Stimulated activated CD8-positive, alpha-beta memory T cell treated with anti-CD3 and anti-CD28 coated beads, Interleukin-12 subunit alpha, Interleukin-12 subunit beta, amount 100 ng/mL, for 1 hour (primary cell): ENCODE measurements at places on chromosomes 5 and 9.
A peak's percentile ranks its signal among the peaks of the same experiment; 100 is the strongest.

GRCh38 chr5:58156973-58157701 is 302.7 kb downstream of the PLK2 start:
- DNase-seq, result no peak

DNA sequence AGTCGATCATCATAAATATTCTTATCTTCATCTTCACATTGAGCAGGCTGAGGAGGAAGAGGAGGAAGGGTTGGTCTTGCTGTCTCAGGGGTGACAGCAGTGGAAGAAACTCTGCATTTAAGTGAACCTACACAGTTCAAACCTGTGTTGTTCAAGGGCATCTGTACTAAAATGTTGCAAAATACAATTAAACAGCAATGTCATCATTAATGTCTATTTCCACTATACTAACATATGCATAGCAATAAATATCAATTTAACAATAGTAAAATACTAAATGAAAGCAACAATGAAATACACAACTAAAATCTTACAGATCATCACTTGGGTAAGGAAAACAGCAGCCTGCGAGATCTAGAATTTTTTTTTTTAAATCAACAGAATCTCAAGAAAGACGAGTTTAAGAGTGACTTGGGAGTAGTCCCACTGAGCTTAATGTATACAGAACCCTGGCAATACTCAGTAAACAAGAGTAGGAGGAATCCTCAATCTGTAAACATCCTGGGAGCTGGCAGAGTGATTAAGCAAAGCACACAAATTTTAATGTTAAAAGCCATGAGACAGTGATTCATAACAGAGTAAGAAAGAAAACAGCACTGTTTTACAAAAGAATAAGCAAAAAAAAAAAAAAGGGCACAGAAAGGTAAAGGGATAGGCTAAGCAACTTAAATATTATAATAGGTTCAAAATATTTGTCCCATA is 10.0 kb downstream of the HOMER1 start:
- DNase-seq, result no peak

GRCh38 chr9:90878562-90878961 is 76.9 kb downstream of the SYK start:
- DNase-seq, result no peak

DNA sequence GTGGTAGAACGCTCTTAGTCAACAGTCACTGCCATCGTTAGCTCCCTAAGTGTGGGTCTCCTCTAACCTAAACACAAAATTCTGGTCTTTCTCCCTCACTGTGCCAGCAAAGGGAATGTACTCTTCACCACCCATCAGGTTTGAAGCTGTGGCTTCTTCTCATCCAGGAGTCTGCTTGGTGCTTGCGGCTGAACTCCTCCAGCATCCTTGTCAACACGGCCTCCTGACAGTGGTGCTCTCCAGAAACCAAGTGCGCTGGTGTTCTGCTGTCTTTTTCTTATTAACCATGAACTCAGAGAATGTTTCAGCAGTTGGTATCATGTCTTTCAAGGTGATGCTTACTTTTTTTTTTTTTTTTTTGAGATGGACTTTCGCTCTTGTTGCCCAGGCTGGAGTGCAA is 23.9 kb upstream of the LPCAT1 start:
- no peak for DNase-seq

DNA sequence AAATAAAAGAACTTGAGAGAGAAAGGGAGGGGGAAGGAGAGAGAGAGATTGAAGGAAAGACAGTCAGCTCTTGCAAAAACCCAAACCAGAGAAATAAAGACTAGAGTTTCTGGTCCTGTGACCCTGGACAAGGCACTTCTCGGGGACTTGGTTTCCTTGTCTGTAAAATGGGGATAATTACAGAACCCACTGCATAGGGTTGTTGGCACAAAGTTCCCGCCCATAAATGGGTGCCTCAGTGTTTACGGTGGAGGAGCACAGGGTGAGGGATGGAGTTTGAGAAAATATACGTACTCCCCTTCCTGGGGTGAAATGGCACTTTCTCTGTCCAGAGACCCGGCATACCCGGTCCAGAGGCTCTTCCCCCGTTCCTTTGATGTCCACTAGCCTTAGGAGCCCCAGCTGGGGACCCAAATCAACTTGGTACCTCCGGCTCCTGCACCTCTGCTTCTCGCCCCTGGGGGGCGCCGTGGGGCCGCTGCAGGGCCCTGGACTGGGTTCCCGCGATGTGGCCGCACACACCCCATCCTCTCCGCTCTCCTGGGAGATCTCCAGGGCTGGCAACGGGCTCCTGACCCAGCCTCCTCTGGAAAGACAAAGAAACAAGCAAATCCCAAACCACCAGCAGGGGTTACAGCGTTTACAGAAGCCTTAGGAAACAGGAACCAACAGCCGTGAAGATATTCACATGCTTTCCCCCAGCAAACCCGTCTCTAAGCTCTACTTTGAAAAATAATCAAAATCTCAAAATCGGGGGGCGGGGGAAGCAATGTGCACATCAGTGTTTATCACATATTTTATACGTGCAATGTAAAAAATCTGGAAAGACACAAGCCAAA is 26.3 kb downstream of the PTGES start:
- DNase-seq, result peak; percentile 24

DNA sequence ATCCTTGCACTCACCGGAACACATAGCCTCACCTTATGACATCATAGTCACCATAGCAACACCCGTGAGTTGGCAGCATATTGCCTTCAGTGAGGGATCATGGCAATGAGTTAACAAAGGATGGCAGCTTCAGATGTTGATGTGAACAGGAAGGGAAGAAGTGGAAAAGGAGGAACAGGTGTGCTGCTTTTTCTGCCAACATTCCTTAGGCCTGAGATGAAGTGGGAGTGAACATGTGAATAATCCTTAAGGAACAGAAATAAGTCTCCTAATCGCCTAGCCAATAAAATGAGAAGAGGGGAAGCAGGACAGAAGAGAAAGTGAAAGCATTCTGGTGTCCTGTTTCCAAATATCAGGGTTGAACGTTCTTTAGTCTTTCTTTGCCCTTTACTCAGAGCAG is 360.0 kb downstream of the BRINP1 start:
- DNase-seq, result no peak

DNA sequence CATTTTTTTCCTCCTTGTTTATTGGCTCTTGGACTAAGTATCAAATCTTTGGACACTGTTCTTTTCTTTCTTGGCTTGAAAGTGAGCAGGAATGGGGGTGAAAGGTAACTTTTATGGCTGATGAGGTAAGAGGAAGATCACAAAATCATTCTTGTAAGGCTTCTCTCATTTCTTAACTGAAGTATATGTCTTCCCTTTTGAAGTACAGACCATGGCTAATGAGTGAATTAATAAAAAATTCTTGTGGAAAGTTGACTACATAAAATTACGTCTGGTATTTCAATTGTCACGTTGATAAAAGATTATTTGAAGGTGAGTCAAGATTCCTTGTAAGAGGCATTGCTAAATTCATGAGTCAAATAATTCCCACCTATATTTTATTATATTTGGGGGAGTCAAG is 25.1 kb downstream of the VCAN start:
- DNase-seq, result no peak

GRCh38 chr9:8254541-8254940 is 455.0 kb upstream of the DMAC1 start:
- no peak for DNase-seq

- no peak for DNase-seq
Measured at GRCh38 chr5:159007235-159007634, 92.5 kb downstream of the EBF1 start.

DNA sequence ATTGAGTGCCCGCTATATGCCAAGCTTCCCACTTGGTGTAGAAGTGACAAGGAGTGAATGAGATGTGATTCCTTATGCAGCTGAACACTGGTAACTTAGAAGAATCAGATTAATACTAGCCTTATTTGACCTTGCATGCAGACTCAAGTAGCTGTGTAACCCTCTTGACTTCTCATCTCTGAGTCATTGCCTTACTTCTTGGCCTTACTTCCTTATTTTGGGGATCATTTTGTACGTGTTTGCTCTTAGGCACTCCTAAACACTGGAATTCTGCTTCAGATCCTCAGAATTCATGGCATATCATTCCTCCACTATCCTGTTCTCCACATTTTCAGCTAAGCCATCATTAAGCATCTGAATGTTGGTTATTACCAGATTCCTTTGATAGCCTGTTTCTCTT is 948.9 kb upstream of the ARRDC3 start:
- no peak for DNase-seq
